ENCODE measurements at places on chromosomes 7 and 10.

DNA sequence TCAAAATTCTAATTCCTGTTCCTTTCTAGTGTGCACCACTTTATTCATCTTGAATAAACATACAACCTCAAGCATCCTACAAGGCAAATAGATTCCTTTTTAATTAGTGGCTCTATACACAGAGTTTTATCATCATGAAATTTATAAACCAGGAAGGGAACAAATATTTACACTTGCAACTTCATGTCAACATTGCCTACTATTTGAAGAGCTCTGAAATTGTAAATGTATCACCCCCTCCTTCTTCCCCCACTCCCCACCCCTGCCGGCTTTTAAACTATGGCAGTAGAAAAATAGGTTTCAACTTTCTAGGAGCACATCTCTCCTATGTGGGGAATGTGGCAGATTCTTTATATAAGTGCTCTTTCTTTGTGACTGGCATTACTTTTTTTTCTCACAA lies 49.6 kb downstream of the KAT6B start:
- no peak for DNase-seq

DNA sequence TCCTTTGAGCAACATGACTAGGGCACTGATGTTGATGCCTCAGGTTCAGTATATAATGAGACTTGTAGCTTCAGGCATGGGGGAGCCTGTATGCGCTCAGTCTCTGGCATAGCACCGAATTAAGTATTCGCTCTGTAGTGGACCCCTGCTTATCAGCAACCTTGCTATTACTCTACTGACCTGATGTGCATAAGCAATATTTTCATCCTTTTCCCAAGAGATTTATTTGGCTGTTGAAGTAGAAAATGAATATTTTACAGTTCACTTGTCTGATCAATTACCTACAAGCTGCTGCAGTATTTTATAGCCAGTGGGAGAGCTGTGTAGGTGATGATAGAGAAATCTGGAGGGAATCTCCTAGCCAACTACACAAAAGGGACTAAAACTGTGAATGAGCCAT lies 781.6 kb upstream of the PHF14 start:
- no peak for DNase-seq

DNA sequence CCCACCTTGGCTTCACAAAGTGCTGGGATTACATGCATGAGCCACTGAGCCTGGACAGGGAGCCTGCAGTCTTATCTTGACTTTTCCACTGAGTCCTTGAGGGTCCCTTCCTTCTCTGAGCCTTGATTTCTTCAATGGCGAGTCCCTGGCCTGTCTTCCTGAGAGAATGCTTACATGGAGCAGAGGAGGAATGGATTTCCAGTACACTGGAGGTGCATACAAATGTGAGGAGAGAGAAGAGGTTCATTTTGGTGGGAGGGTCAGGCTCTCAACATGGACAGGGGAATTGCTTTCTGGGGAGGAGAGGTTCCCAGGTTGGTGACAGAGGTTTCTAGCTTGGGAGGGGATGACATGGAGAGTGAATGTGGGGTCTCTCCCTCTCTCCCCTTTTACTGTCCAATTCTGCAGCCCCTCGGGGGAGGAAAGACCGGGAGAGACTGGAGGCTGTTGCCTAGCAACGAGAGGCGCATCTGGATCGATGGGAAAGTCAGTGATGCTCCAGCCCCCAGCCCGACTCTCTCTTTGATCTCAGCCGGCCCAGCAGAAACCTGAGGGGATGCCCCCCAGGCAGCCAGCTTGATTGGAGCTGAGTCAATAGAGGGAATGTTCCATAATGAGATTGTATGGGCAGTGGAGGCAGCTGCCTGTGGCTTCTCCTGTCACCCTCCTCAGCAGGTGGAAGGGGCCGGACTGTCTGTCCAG lies 14.8 kb downstream of the SRRM3 start:
- DNase-seq, result no peak

- no peak for DNase-seq
Measured at GRCh38 chr10:106147021-106147420, 1017.5 kb downstream of the SORCS1 start.

- DNase-seq, result no peak
Measured at GRCh38 chr7:114842551-114843065, 79.3 kb upstream of the MDFIC start.

GRCh38 chr10:129743738-129744133 lies 220.3 kb downstream of the EBF3 start:
- no peak for DNase-seq
